Dermis blood vessel endothelial cell (primary cell): ENCODE measurements at places on chromosomes 6 and 20.

GRCh38 chr20:59382907-59383306 lies 82.5 kb downstream of the EDN3 start:
- DNase-seq = no peak

GRCh38 chr6:136294621-136295020 lies 5.0 kb upstream of the BCLAF1 start:
- DNase-seq = no peak

GRCh38 chr20:24981790-24982189 lies 10.8 kb downstream of the APMAP start:
- DNase-seq = no peak

- DNase-seq = no peak
Measured at GRCh38 chr20:822651-823573, 10.6 kb upstream of the FAM110A start.

GRCh38 chr20:62652041-62652893 lies 10.0 kb downstream of the SLCO4A1 start:
- peak; percentile 98 for DNase-seq

DNA sequence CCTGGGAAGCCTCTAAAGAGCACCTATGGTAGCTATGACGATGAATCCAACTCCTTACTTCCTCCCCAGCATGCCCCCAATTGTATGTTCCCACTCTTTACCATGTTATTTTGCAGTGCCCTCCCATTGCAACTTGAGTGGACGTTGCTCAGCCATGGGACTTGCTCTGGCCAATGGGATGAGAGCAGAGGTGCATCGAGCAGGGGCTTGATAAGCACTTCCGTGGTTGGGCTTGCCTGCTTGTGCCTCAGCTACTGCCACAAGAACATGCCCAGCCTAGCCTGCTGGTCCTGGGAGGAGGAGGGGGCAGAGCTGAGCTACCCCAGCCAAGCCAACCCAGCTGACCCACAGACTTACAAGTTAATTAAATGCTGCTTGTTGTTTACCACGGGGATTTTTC lies 71.1 kb upstream of the CTNNBL1 start:
- DNase-seq = no peak
